ENCODE measurements at places on chromosomes 1 and 21.
A peak's percentile ranks its signal among the peaks of the same experiment; 100 is the strongest.

GRCh38 chr1:145977486-145978470 is 13.3 kb downstream of the POLR3GL start:
- peak; percentile 84 for DNase-seq

DNA sequence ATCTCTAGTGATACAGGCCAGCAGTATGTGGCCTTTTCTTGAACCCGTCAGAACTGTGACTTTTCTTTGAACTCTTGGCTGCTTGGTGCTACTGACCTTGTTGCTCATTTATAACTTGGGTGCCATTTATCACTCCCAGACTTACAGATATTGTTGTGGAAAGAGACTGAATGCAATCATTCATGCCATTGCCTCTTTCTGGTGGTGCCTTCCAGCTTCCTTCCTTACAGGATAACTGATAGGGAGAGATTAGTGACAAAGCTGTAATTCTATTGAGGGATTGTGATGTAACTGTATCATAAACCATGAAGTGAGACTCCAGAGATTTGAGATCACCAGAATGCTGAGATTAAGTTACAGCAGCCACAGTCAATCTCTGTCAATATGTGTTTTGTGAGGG is 256.5 kb downstream of the USP25 start:
- no peak for DNase-seq

DNA sequence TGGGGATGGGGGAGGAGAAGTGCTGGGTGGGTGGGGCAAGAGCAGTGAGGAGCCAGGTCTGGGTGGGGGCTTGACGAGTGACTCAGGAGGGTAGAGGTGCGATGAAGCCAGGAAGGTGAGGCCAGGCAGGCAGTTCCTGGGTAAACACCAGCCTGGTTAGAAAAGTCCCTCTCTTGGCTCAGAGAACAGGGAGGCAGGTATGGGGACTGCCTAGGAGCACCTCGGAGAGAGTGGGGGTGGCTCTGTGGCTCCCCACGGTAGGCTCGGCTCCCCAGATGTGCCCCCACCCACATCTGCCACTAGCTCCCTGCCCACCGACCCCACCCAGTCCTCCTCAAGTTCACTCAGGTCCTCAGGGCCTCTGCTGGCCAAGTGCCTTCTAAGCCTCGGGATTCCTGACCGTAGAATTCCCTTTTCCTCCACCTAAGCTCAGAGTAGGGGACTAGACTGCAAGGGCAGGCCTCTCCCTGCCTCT is 1.2 kb downstream of the HSPG2 start:
- DNase-seq = no peak

DNA sequence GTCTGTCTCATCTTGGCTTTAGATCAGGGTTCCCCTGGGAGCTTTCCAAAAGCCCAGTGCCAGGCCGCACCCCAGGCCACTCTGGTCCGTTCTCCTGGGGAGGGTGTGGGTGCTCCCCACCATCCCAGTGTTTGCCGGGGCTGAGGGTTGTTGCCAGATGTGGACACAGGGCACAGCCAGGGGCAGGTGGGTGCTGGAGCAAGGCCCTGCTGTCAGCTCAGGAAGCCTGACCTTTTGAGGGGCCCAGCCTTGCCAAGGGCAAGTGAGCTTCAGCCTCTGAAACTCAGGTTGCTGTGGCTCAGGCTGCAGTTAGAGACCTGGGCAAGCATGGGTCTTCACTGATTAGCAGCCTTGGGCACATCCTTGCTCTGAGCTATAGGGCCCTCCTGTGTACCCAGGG is 22.8 kb upstream of the ZBTB21 start:
- DNase-seq = no peak

- DNase-seq = no peak
Observed at GRCh38 chr1:173937062-173937461, 19.9 kb upstream of the SERPINC1 start.

DNA sequence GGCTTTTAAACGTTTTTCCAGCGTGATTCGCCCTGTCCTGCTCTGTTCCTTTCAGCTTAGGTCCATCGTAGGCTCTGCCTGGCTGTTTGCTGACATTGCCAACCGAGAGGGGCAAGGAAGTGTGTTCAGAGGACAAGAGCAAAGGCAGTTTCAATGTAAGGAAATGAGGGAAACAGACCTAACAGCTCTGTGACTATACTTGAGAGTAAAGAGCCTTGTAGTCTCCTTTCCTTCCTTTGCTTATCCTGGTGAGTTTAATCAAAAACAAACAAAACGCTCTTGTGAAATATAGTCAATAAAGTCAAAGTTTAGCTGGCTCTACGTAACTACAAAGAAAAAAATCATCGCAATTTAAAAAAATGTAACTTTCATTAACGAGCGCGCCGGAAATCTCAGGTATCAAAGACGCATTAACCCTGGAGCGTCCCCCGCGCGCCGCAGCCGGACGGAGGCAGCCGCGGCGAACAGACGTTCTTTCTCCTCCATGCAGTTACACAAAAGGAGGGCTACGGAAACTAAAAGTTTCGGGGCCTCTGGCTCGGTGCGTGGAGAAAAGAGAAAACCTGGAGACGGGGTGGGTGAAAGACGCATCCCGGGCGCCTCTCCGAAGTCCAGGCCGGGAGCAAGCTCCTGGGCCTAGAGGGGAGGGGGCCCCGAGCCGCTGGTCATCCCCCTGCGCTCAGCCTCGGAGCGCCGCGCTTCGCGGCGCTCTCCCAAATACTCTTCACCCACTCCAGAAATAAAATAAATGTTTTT is 617 bp upstream of the ADGRL2 start:
- peak; percentile 35 for DNase-seq

DNA sequence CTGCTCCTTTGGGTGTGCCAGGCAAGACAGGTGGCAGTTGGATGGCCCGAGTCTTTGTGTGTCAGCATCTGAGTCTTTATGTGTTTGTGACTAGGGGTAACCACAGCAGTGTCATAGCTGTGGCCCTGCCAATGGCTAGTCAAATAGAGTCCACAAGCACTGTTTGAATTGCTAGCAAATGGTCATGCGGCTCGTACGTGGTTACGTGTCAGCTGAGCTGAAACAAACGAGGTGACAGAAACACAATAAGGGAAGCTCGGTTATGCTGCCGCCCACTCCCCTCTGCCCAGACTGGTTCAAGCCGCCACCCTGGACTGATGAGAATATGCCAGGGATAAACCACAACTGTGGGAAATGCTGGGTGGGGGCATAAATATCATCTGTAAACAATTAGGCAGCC is 174.3 kb upstream of the LMO4 start:
- no peak for DNase-seq

- DNase-seq = no peak
Observed at GRCh38 chr1:16979475-16980327, 719 bp downstream of the MFAP2 start.

GRCh38 chr21:15209224-15209623 is 144.4 kb upstream of the NRIP1 start:
- DNase-seq = no peak

DNA sequence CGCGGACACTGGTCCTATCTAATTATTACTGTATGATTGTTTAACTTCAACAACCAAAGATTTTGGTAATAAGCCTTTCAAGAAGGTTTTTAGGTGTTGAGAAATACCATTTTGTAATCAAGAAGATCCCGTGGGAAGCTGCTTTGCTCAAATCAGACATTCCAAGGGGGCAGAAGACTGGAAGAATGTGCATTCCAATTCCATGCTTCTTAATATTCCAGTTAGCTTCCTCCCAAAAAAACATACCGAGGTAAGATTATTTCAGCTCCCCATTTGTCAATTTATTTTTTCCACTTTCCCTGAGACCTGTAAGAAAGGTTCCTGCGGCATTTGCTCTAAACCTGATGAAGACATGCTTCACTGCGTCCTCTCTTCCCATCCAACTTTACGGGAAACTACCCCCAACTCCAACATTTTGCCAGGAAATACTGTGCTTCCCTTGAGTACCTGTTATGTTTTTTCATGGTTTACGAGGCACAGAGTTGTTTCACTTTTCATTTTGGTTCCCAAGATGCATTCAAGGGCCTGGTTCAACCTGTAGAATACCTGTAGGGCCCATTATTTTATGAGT is 4.1 kb downstream of the CNN3 start:
- DNase-seq = no peak

DNA sequence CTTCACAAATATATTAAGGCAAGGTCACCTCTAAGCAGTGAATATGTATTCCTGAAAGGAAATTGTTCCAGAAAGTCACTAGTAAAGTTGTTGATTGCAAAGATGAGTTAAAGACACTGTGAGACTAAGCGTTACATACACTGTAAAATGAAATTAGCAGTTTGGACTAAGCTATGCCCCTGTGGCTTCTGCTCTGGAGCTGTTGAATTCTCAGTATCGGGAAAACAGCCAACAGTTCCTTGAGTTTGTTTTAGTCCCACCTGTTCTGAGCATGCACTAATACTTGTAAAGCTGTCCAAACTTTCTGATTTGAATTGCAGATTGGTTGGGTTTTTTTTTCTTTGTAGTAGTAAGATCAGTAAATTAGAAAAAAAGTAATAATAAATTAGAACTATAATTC is 21.0 kb downstream of the ANGPTL1 start:
- no peak for DNase-seq

DNA sequence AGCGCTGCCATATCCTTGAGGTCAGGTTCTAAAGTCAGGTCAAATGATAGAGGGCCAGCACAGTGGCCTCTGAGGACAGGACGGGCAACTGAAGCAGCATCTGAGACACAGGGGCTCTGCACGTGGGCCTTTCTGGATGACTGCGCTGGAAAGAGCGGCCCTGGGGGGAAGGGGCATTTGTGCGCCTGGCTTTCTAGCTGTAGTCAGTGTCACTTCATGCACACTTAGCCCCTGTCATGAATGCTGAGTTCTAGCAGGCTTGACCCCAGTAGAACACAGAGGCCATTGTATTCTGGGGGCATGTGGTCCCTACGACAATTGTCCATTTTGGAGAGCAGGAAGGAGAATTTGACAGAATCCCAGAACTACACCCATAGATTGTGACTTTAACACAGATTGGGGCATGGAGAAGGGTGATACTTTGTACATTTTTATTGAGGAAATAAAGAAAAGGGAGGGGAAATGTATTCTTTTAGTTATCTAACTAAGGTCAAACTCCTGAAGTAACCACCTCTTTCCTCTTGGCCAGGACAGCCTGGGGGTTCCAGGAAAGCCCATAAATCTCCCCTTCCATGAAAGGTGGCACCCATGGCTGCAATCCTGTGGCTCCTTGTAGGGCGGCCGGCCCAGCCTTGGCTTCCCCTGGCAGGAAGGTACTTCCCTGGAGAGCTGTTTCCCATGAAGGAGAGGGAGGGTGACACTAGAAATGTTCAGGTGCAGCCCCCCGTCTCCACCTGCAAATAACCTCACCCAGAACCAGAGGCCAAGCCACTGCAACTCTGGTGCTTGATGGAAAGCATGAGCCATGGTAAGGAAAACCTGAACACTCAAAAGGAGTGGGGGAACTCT is 34.4 kb downstream of the NTPCR start:
- DNase-seq = no peak

DNA sequence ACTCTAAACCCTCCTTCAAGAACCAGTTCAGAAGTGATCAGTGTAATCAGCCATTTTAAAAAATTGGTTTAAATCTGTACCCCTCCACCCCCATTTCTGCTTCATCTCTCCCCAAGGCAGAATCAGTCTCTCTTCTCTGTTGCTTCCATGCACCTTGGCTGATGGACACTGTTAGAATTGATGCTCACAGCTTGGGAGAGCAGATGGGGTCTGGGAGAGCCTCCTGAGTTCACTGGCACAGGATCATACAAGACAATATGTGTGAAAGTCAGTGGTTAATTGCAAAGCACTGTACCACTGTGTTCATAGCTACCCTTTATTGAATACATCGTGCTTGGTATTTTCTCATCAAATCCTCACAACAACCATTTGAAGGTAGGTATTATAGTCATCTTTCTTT is 140.9 kb downstream of the ROR1 start:
- DNase-seq = no peak

- DNase-seq = no peak
Observed at GRCh38 chr1:101236516-101237228, at the start of gene S1PR1. TSS of gene S1PR1 (plus strand) at chr1:101237019. CDS start at chr1:101238985, 1,966 bp downstream.

DNA sequence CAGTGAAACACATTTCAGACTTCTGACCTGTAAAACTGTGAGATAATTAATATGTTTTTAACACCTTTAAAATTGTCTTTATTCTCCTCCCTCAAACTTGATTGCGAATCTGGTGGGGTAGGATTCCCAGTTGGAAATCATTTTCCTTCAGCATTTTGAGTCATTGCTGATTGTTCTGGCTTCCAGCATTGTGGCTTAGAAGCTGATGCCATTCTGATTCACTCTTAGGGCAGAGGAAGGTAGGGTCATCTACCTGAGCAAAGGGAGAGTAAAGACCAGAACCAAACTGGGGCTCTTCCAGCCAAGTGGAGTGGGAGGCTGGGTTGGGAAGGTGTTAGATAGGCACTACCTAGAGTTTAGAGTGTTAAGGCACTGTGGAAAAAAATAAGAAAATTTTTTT is 61.2 kb downstream of the MPZL1 start:
- DNase-seq = no peak

DNA sequence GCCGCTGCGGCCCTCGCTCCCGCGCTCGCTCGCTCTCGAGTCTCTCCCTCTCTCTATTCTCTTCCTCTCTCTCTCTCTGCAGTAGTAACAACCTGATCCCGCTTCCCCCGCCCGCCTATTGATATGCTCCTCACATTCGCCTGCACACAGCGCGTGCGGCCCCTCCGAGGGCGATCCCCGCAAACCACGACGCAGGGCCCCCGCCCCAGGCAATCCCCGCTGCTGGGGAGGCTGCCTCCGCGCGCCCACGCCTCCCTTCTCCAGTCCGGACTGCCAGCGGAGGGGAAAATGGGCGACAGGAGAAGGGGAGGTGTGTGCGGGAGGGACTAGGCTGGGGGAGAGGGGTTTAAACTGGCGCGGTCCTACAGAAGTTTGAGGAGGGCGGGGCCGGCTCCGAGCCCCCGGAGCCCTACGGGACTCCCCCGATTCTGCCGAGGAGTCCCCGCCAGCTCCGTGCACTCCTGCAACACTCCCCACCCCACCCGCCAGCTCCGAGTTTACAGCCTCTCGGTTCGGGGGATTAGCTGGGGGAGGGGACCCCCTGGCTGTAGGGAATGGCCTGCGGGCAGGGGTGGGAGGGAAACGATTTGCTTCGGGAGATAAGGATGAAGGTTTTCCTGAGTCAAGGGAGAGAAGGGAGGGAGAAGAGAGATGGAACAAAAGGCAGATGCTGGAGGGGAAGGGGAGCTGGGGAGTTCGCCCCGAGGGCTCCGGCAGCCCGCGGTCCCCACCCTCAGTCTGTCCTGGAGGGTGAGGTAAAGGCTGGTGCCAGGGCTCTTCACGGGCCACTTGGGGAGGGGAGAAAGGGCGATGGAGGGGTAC is 66.6 kb downstream of the SYT2 start:
- no peak for DNase-seq

GRCh38 chr1:172630056-172630818 is 28.7 kb upstream of the FASLG start:
- no peak for DNase-seq

- DNase-seq = no peak
Observed at GRCh38 chr1:91696321-91696720, 189.6 kb downstream of the TGFBR3 start.

Data from SHP77 (cell line).